Renal pelvis (tissue), 12 donors: ENCODE measurements at places on chromosomes 1 and 21. TPM values are rescaled to one million over a fixed set of nuclear protein-coding genes. Genes with fewer than 3 reads are reported as not detected.

The OR2G6 gene
- not detected for polyA plus RNA-seq

The PRMT6 gene
- 44.5 TPM for polyA plus RNA-seq

- no peak for DNase-seq
These were observed 17.7 kb downstream of the TUT4 start for GRCh38 chr1:52534928-52535764.

- no peak for DNase-seq
These were observed 675 bp downstream of the MYSM1 start for GRCh38 chr1:58699011-58699762.

DNA sequence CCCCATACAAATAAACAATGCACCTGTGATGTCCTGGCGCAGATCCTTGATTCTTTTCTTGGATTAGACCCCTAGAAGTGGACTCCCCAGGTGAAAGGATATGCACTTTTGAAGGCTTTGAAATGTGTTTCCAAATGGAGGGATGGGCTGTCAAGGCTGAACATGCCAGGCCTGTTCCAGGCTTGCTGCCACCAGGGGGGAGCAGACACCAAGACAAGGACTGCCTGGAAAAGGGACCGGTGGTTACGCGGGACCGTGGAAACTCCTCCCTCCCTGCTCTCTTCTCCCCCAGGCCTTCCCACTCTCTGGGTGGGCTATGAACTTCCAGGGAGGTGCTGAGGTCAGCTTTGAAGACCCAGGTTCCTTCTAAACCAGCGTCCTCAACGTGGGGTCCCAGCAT is 12.7 kb downstream of the C1QB start:
- no peak for DNase-seq

GRCh38 chr1:59123081-59123681 is 173.7 kb upstream of the FGGY start:
- DNase-seq, result no peak

- DNase-seq, result no peak
These were observed 1.3 kb downstream of the TMEM35B start for GRCh38 chr1:34983700-34984355.

GRCh38 chr1:90162216-90162615 is 167.3 kb downstream of the ZNF326 start:
- no peak for DNase-seq

DNA sequence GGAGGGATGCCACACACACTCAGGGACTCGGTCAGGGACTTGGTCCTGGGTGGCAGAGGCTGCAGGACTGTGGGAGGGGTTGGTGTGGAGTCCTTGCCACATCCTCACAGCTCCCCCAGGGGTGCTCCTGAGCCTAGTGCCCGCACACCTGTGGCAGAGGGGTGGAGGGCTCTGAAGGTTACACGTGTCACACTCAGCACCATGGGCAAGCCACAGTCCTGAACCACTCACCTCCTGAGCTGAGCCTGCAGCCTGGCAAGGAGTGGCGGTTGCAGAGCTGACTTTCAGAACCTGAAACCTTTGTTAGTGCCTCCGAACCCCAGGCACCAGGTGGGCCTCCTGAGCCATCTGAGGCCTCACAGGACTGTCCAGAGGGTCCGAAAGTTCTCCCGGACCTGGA is 249.2 kb upstream of the C1orf174 start:
- no peak for DNase-seq

DNA sequence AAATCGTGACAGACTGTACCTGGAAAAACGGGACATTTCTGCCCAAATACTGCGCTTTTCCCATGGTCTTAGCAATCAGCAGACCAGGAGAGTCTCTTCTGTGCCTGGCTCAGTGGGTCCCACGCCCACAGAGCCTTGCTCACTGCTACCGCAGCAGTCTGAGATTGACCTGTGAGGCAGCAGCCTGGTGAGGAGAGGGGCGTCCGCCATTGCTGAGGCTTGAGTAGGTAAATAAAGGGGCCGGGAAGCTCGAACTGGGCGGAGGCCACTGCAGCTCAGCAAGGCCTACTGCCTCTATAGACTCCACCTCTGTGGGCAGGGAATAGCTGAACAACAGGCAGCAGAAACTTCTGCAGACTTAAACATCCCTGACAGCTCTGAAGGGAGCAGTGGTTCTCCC is 203.1 kb downstream of the DENND1B start:
- no peak for DNase-seq
